EH (cell line): ENCODE measurements at places on chromosomes 12 and 14.
A peak's percentile ranks its signal among the peaks of the same experiment; 100 is the strongest.

DNA sequence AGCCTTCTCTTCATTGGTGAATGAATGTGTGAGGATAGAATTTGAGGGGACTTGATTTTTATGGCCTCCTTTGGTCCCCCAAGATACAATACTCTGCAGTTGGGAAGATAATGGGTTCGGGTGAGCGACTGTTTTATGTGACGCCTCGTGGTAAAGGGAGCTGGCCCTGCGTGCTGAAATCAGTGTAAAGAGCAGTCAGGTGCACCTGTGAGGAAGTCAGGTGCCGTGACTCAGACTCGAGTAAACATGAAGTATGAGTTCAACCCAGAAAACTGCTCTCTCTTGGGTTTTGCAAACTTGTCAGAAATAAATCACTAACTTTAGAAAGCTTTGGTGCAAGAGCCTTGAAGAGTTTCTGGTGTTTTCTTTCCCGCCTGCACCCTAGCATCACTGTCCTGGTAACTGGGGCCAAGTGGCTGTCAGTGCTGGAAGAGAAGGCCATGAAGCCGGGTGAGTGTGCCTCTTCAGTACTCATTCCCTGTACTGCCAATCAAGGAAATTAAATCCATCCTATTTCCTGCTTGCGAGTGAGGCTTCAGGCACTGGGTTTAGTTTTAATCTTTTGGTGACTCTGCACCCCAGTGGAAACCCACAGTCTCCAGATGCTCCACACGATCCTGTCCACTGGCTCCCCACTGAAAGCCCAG is 59.2 kb downstream of the AACS start:
- DNase-seq = no peak

GRCh38 chr12:3770891-3771290 is 18.0 kb upstream of the CRACR2A start:
- peak; percentile 84 for DNase-seq

DNA sequence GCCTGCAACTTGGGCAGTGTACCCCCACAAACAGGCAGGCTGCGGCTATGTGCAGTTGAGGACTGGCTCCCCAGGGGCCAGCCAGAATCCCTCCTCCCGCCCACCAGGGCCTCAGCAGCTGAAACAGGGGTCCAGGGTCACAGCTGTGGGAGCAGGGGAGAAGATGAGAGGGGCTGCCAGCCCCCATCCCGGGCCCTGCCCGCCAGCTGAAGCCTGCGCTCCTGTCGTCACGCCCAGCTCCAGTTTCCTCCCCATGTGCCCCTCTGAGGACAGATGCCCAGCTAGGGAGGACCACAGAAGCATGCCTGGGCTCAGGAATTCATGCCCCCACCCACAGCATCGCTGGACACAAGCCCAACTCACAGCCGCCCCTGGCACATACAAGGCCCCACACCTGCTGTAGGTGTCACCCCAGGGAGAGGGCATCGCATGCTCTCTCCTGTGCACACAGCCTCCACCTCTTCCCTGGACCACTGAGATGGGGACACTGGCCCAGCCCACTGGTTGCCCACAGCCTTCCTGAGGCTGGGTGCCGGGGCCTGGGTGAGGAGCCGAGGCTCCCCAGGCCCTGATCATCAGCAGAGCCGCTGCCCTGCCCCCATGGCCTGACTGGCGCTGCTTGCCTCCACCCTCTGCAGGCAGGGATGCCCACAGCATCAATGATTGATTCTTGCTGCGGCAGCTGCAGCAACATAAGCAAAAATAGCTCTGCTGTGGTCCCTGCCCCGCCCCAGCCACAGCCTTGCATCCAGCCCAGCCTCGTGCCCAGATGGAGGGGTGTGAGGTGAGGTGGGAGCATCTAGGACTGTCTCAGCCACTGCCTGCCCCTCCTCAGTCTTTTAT is 3.7 kb upstream of the CLBA1 start:
- no peak for DNase-seq

- DNase-seq = no peak
These were observed 98.3 kb downstream of the SPTSSA start for GRCh38 chr14:34363733-34364134.

- peak; percentile 88 for DNase-seq
These were observed 13.1 kb downstream of the ASIC1 start for GRCh38 chr12:50070314-50071060.

DNA sequence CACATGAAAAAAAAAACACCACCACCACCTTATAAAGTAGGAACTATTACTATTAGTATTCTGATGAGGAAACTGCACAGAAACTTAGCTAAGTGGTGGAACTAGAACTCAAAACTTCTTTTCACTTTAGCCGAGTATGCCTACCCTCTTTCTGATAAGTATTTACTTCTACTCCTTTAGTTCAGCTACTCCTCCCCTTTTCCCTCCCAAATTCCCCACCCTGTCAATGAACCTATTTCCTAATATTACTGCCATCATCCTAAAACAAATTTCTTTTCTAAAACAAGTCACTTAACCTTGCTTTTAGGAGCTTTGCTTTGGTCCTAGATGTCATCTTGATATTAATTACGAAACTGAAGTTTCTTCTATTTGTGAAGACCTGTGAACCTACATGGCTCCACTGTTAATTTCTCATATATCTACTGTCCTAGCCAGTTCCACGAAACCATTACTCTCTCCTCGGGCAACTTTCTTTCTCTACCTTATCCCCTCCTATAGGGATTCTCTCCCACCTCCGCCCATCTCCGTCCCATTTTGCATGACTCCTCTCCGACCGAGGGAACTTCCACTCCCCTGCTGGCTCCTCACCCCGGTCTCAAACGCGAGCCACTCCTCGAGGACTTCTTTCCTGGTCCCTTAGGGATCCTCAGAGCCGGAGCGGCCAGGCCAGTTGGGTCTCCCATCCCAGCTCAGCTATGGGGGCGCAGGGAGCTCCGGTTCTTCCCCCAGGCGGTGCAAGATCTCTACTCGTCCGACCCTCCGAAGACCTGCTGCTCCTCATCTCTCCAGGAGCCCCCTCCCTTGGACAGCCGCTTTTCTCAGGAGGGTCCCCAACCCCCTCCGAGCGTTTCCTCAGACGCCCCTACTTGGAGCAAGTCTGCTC is 1.1 kb downstream of the NUMB start:
- peak; percentile 54 for DNase-seq

GRCh38 chr14:102320033-102320660 is 601 bp downstream of the ZNF839 start:
- peak; percentile 61 for DNase-seq

GRCh38 chr12:97312570-97313135 is 150.0 kb upstream of the RMST start:
- DNase-seq = no peak

DNA sequence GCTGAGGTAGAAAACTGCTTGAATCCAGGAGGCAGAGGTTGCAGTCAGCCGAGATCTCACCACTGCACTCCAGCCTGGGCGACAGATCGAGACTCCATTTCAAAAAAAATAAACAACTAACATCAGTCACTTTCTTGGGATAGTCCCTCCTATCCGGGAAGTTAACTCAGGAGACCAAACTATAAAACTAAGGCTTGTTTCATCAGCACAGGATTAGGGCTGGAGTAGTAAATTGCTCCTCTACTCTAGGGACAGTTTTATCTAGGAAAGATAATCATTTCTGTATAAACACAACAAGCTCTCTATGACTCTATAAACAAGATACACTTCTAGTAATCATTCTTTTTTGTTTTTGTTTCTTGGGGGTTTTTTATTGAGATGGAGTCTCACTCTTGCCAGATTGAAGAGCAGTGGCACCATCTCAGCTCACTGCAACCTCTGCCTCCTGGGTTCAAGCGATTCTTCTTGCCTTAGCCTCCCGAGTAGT is 11.7 kb downstream of the RPS26 start:
- DNase-seq = peak; percentile 39

DNA sequence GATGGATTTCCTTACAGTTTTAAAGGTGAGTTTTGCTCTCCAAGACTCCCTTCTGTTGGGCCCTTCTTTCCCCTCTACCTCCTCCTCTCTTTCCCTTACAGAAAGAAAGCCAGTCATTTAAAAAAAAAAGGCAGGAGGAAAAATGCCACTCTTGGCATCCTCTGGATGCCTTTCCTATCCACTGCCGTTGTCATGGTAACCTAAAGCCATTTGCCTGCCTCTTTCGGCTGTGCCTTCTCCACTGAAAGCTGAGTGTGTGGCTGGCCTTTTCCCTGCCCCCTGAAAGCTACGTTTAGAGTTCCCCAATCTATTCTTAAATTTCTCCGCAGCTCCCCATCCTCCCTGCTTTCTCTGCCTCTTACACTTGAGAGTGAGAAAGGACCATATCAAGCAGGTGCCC is 67.1 kb downstream of the TUNAR start:
- no peak for DNase-seq

GRCh38 chr12:50149311-50149710 is 17.9 kb downstream of the CERS5 start:
- DNase-seq = no peak

GRCh38 chr12:55874443-55874842 is 31.7 kb upstream of the MMP19 start:
- peak; percentile 14 for DNase-seq

- DNase-seq = no peak
These were observed 383.5 kb downstream of the ZFP36L1 start for GRCh38 chr14:68409387-68409786.

DNA sequence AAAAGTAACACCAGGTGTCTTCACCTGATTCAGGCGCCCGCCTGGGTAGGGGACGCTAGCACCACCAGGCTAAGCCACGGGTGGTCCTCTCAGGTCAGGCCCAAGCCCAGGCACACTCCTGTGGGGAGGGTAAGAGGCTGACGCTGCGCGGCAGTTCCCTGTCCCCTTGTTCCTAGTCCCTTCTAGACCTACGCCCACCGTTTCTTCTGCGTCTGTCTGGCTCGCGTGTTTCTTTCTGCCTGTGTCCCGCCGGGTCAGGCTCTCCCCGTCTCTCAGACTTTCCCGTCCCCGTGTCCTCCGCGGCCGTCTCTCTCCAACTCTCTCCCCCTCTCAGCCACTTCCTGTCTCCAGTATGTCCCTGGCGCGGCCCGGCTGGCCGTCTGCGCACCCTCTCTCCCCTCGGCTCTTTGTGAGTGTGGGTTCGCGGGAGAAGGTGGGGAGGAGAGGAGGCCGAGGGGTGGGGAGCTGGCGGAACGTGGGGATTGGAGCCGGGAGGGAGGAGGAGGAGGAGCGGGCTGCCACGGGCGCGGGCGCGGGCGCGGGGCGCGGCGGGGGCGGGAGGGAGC is 3.1 kb upstream of the TNS2 start:
- DNase-seq = peak; percentile 96
